ENCODE measurements at places on chromosomes 11 and 22.

DNA sequence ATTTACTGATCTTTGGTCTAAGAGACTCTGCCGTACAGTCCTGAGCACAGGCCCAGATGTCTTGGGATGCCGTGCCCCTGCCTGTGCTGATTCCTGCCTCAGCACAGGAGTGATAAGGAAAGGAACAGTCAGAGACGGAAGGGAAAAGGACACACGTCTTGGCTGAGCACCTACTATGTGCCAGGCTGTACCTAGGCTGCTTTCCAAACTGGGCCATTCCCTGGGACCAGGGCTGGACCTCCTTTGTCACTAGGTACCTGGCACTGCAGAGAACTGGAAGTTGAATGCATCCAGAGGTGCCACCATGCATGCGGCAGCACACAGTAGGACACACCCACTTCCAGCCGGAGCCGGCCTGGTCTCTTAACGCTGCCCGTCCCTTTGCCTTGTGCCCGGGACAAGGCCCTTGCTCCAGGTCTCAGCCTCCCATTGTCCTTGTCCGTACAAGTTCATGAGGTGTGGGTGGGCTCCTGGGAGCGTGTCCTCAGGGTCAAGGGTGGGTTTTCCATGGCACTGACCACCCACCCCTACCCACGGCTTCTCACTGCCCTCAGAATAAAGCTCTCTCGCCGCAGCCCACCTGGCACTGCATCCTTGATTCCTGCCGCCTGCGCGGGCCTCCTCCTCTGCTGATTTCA, 1.1 kb upstream of the SSTR3 start:
- no peak for DNase-seq

DNA sequence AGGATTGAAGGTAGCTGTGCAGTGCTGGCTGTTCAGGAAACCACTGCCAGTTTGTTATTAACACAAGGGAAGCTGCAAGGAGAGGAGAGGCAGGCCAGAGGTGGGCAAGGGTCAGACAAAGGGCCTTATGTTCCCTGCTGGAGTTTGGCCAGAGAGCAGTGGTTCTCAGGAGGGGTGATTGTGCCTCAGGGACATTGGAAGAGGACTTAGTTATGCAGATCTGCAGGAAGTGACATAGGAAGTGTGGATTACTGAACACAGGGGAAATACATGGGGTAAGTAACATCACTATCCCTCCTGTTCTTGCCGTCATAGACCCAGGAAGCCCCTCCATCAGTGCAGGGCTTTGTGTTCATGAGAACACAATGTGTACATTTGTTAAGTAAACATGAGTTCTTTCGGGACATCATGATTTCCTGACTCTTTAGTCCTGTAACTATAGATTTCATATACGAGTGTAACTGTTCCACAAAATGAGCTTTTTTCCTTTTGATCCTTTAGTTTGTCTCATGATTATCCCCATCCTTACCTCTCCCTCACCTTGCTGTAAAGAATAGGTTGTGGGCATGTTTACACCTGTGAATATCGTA, 5.9 kb downstream of the SRRD start:
- no peak for DNase-seq

DNA sequence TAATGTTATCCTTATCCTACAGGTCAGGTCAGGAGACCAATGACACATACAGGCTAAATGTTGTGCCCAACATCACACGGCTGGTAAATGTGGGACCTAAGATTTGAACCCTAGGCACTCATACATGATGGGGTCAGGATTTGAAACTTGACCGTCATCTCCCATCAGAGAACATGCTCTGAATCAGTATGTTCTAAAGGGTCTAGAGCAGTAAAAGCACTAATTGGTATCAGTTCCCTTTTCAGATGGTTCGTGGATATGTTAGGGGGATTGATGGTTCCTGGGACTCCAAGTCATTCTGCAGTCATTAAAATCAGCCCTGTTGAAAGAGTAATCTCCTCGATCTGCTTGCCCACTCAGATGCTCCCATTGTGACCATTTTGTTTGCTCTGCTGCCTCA, 65.5 kb downstream of the BMAL1 start:
- no peak for DNase-seq

- DNase-seq, result no peak
Observed at GRCh38 chr11:72548463-72548862, 114.1 kb upstream of the CLPB start.

- DNase-seq, result no peak
Observed at GRCh38 chr11:104853276-104853675, 45.0 kb downstream of the CASP12 start.

GRCh38 chr11:69055598-69056516, 7.1 kb downstream of the TPCN2 start:
- DNase-seq, result peak; percentile 29

Measured in astrocyte of the hippocampus (primary cell).